Activated naive CD4-positive, alpha-beta T cell treated with anti-CD3 and anti-CD28 coated beads for 36 hours (primary cell): ENCODE measurements at places on chromosomes 2 and 18.

DNA sequence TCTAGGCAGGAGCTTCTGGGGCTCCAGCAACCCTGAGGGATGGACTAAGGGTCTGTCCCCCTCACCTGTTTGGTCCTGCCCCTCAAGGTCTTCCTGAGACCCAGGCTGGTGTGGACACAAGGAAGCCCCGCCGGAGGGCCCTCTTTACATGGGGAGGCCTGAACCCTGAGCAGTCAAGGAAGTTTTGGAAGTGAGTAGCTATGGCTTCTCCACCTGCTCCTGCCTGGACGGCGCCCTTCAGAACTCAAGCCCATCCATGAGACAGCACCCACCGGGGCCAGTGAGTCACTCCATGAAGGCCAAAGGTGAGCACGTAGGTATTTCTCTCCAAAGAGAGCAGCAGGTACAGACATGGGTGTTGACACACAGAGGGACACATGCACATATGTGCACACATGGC, 98.2 kb upstream of the CTDP1 start:
- DNase-seq = no peak

- peak; percentile 83 for DNase-seq
These were observed 135.8 kb downstream of the HDAC4 start for GRCh38 chr2:239264838-239265651.

DNA sequence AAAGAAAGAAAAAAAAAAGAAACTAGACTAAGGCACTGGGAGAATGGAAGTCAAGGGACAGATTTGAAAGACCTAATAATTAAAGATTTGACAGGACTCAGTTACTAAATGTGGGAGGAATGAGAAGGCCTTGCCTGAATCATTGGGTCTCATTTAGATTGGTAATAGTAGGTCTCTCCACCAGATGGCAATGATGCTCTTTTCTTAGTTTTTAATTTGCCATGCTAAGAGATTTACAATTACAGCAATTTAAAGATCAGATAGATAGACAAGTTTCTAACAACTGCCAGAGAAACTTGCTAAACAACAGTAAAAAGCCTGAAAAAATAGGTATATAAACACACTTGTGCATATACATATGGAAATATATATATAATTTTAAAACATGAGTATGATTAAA, 153.0 kb downstream of the TMEM247 start:
- no peak for DNase-seq

DNA sequence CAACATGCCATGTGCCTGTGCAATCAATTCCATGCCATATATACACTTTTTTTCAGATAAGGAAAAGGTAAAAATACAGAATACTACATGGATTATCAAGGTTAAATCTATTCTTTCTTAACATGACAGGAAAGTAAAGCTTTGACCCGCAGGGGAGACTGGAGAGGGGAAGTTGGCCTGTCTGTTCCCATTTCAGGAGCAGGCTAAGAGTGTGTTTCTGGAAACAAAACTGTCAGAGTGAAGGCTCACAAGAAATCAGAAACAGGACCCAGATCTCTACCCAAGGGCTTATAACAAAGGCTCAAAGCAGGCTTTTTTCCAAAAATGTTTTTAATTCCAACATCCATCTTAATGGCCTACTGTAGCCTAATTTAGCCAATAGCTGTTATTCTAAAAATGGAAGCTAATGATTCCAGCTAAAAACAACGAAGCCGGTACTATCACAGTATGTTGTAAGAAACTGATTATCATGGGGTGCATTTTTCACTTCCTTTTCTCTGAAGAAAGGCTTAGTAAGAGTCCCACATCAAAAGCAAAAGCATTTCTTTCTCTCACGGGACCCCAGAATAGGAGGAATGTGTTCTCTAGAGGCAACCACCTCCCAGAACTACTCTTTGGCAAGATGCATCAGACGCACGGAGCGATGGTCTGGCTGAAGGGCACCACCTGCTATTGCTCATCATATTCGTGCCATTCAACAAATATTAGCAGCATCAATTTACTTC, 41.4 kb downstream of the FECH start:
- no peak for DNase-seq

- no peak for DNase-seq
These were observed 2.9 kb upstream of the SNRNP200 start for GRCh38 chr2:96308248-96308647.

DNA sequence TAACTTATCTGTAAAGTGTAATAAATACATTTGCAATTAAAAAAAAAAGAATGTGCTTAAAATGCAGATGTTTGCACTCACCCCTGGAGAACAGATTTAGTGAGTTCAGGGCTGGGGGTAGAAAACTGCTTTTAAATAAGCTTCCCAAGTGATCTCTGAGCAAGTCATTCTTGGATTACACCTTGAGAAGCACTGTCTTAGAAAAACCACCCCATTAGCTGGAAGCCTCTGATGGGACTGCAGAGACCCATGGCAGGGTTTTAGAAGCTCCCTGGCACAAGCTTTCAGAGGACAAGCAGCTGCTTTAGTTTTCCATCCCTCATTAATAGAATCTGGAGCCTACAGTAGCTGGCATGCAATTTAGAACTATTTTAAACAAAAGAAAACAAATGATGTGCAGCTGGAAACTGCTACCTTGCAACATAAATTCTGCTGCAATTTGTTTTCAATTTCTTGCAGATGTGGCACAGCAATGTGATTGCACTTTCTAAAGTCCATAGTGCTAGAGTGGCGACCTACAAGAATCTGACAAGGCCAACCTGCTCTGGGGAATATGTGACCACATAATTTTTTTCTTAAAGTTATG, 141.5 kb downstream of the CDC42EP3 start:
- no peak for DNase-seq

- DNase-seq = no peak
These were observed 57.0 kb upstream of the KCNG2 start for GRCh38 chr18:79740521-79741361.

DNA sequence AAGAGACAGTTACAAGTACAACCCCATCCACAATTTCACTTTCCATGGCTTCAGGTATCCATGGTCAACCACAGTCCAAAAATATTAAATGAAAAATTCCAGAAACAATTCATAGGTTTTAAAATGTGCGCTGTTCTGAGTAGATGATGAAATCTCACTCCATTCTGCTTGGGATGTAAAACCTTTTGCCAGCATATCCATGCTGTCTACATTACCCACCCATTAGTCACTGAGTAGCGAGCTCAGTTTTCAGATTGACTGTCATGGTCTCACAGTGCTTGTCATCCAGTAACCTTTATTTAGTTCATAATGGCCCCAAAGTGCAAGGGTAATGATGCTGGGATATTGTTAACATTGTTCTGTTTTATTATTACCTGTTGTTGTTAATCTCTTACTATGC, 40.5 kb downstream of the SMAD4 start:
- DNase-seq = no peak

- DNase-seq = no peak
These were observed 200.1 kb downstream of the NDUFA10 start for GRCh38 chr2:239824866-239825704.

DNA sequence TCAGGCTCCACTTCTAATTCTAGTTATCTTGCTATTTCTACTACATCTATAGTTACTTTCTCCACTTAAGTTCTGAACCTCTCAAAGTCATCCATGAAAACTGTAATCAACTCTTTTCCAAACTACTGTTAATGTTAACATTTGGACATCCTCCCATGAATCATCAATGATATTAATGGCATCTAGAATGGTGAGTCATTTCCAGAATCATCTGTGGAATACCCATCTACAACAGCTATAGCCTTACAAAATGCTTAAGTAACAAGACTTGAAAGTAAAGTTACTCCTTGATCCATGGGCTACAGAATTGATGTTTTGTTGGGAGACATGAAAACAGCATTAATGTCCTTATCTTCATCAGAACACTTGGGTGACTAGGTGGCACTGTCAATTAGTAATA, 35.4 kb downstream of the BARD1 start:
- no peak for DNase-seq

GRCh38 chr2:205483095-205483494, 199.2 kb upstream of the NRP2 start:
- DNase-seq = no peak

DNA sequence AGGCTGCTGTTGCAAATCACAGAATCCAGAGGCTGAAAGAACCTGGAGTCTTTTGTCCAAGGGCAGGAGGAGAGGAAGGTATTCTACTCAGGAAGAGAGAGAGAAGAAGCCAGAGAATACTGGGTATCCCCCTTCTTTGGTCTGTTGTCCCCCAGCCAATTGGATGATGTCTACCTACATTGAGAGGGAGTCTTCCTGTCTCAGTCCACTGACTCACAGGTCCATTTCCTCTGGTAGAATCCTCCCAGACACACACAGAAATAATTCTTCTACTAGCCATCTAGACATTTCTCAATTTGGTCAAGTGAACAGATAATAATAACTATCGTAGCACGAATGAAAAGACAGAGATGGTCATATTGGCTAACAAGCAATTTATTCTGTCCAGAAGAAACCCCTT, 416.4 kb upstream of the UBE2E3 start:
- no peak for DNase-seq

DNA sequence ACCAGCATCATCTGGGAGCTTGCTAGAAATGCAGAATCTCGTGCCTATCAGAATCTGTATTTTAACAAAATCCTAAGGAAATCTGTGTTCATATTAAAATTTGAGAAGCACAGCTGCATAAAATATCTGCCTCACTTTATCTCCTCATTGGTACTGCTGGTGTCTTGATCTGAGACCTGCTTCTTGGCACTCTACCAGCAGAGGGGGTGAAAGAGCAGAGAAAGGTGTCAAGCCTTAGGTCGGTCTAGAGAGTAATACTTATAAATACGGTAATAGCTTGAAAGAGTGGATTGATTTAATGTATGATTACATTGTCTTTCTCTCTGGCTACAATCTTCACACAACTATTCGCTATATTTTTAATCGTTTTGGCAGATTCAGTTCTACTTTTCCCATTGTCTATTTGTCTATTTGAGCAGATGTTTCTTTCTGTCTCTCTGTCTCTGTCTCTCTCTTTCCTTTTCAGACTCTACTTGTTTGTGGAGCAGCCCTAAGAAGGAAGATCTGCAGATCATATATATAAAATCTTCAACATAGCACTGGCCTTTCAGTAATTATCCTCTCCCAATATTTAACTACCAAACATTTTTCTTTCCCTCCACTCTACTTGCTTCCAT, 1.7 kb upstream of the GCG start:
- DNase-seq = peak; percentile 81

- DNase-seq = no peak
These were observed 66.4 kb downstream of the LINC00305 start for GRCh38 chr18:64082513-64082912.

GRCh38 chr2:198788676-198789075, 669.1 kb downstream of the SATB2 start:
- DNase-seq = no peak

- DNase-seq = no peak
These were observed at the start of gene LRRTM1 for GRCh38 chr2:80303909-80304837. Gene LRRTM1, minus strand, starts transcription at chr2:80304752. Its CDS starts 933 bp downstream, at chr2:80303819.

GRCh38 chr2:60984720-60985119, 32.8 kb upstream of the PEX13 start:
- DNase-seq = no peak

- DNase-seq = no peak
These were observed 6.4 kb upstream of the CTLA4 start for GRCh38 chr2:203861197-203861596.

- DNase-seq = no peak
These were observed 133.5 kb upstream of the SLC14A2 start for GRCh38 chr18:45481821-45482220.

- DNase-seq = no peak
These were observed 923.2 kb downstream of the CPS1 start for GRCh38 chr2:211479536-211480150.

DNA sequence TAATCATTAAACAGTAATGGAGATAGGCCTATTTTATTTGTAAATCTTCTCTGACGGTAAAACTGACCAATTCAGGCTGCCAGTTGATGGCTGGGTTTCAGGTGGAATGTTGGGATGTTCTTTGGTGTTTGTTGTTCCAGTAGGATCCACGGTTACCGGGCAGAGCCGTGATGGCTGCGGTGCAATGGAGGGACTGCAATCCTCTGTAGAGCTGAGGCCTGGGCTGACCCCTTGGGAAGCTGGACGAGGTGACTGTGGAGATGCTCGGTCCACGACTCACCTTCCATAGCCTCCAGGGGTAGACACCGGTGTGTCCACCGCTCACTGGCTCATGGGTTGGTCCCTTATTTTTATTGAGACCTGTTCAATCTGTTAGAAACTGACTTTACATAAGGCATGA, 42.5 kb downstream of the ZNF519 start:
- no peak for DNase-seq

- DNase-seq = no peak
These were observed 216.7 kb downstream of the TGIF1 start for GRCh38 chr18:3666526-3667254.

GRCh38 chr2:237431372-237431771, 17.4 kb upstream of the COL6A3 start:
- no peak for DNase-seq

DNA sequence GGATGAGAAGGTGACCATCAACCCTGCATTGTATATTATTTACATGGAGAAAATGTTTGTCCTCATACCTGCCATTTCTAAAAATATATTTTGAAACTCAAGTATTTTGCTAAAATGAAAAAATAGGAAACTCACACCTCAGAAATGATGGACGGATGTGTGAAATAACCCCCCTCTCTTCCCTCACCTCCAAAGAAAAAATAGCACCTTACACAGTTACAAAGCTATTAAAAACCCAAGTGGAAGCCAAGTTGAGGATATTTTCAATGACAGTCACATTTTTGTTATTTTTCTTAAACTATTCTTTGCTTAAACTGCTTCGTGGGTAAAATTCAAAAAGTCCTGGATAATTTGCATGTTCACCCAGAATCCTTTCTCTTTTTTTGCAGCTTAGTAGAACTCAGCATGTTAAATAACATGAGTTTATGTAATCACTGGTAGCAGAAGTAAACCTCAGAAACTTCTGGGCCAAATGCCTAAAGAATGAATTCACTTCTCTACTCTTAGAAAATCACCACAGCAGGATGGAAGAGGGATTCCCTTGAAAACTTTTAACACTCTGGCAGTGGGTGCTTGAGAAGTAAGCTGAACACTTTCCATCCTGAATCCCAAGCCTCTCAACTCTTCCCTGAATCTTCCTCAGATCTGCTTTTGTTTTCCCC, 768 bp downstream of the DSC1 start:
- no peak for DNase-seq

GRCh38 chr18:5057386-5058348, 139.4 kb downstream of the AKAIN1 start:
- DNase-seq = peak; percentile 71

DNA sequence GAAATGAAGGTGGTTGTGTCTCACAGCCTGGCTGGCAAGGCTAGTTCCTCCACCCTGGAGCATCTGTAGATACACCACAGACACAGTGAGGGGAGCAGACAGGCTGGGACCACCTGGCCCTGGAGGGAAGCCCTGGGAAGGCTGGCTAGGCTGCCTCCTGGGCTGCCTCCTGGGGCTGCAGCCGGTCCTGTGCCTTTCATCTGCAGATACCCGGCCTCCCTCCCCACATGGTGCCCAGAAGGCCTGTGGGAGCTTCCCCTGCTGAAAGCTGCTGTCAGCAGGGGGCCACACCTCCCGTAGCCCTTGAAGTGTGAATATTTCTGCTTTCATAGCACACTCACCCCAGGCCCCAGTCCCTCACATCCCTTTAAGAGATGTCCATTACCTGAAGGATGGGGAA, 37.6 kb downstream of the SDC1 start:
- DNase-seq = no peak
